ENCODE measurements at places on chromosomes 1 and 21.

DNA sequence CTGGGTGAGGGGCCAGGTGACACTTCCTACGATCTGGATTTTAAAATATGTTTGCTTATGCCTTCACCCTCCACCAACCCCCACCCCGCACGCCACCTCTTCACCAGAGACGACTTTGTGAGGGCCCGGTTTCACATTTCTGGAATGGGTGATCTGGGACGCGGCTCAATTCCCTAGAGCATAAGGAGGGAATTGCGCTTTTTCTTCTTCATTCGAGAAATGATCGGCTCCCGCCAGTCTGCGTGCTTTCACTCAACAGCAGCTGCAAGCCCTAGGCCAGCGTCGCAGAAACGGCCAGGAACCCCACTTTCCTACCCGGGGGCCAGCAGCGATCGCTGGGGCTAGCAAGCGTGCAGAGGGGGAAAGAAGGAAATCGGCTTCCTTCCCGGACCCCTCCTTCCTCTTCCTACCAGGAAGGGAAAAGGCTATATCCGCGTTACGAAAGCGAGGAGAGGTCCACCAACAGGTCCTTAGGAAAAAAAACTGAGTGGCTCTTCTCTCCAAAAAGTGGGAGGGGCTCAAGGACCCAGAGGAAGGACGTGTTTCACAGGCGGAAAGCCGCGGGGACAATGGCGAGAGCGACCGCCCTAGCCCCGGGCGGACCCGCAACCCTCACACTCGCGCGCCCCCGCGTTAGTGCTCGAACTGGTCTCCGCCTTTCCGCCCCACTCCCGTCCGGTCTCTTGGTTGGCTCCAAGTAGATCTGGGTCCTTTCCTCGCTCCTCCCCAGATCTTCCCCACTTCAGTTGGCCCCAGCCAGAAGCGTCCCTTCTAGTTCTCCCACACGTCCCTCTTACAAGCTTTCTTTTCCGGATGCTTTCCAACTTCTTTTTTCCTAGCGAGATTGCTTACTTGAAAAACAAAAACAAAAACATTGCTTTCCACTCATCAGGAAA, 1.1 kb upstream of the ADAMTS1 start:
- DNase-seq = peak; percentile 90

DNA sequence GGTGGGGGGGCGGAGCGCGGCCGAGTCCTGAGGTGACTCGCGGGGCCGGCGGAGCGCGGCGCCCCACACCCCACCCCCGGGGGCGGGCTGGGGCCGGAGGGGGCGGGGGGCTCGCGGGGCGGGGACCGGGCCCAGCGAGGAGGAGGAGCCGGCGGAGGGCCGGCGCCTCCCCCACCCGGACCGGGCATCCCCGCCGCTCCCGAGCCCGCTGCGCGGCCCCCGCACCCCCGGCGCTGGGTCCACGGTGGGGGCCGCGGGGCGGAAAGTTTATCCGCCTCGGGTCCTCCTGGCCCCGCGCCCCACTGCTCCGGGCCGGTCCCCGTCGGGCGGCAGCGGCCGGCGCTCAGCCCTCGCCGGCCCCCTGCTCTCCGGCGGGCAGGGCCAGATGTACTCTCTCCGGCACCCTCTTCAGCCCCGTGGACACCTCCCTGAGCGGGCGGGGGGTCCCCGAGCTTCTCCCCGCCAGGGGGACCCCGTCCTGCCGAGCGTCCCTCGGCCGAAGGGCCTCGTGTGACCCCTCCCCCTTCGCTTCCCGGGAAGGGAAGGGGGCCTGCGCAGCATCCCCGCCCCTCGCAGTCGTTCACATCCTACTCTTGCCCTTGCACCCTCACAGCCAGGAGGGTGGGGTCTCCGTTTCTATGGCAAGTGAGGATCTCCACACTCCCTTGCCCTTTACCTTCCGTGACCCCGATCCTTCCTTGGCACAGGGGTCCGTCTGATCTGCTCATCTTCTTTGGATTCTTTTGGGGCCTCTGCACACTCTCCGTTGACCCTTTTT, 663 bp downstream of the CAMTA1 start:
- peak; percentile 74 for DNase-seq

DNA sequence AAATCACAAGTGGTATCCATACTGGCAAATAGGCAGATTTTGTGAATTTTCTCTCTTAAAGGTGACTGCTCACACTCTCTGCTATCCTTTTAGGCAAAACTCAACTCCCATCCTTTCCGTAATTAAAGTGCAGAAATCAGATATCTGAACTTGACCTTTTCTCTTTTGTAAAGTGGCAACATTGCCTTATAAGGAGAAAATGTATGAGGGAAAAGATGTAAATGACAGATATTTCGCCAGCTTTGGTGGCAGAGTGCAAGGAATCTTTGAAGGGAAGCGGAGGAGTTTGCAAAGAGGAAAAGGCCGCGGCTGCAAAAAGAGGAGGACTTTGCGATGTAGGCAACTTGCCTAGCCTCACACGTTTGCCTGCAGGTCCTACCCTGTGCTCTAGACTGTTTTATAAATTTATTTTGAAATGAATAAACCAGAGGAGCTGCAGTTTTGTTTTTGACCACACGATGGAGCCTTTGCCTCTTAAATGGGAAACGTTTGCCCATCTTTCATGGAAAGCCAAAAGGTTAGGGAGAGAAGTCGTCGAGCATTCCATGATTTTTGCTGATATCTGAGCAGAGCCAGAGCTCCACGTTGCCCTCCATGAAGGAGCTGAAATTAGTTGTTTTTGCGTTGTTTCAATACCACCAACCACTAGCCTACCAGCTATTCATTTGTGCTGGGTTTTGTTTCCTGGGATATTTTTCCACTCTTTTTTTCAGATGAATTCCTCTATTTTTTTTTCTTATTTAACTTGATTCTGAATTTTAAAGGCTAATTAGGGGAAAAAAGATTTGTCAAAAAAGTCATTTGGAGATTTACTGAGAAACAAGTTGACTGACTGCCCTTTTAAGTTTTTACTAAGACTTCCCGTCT, 242.3 kb downstream of the LMX1A start:
- peak; percentile 90 for DNase-seq

DNA sequence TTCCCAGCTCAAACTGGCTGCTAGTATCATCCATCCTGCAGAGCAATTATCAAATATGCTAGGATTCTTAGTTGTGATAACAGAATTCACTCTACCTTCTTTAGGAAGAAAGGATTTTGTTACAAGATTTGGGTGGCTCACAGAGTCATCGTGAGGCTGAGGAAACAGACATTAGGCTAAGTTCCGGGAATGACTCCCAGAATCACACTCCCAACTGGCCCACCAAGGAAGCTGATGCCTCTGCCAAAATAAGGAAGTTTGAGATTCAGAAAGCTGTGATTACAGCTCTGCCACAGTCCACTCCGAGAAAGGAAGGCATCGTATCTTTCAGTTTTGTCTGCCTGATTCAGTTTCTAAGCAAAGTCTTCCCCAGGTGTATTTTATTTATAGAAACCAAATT, 50.6 kb upstream of the LYPLAL1 start:
- DNase-seq = no peak

GRCh38 chr1:91831132-91831930, 54.6 kb downstream of the TGFBR3 start:
- DNase-seq = no peak

- DNase-seq = peak; percentile 47
Measured at GRCh38 chr1:211132721-211133392, 1.1 kb downstream of the KCNH1 start.

DNA sequence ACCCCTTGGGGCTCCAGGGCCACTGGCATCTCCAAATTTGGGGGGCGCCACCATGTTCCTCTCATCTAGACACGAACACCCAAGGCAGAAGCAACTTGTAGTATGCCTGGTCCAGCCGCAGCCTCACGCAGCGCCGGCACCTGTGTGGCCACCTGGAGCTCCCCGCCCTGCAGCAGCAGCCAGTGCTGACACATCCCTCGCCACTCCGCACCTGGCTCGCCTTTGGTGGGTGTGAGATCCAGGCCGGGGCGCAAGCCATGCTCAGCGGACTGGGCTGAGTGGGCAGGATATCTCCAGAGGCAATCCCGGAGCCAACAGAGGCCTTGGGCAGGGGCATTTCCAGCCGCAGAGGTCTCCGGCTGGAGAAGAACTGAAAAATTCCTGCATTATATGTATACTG, 1563.7 kb downstream of the NCAM2 start:
- DNase-seq = no peak

- DNase-seq = peak; percentile 47
Measured at GRCh38 chr1:75795703-75796193, 934 bp upstream of the MSH4 start.

Measured in endodermal cell (in vitro differentiated cells).